ENCODE measurements at places on chromosomes 5 and 9. TPM values are rescaled to one million over a fixed set of nuclear protein-coding genes. Genes with fewer than 3 reads are reported as not detected.

DNA sequence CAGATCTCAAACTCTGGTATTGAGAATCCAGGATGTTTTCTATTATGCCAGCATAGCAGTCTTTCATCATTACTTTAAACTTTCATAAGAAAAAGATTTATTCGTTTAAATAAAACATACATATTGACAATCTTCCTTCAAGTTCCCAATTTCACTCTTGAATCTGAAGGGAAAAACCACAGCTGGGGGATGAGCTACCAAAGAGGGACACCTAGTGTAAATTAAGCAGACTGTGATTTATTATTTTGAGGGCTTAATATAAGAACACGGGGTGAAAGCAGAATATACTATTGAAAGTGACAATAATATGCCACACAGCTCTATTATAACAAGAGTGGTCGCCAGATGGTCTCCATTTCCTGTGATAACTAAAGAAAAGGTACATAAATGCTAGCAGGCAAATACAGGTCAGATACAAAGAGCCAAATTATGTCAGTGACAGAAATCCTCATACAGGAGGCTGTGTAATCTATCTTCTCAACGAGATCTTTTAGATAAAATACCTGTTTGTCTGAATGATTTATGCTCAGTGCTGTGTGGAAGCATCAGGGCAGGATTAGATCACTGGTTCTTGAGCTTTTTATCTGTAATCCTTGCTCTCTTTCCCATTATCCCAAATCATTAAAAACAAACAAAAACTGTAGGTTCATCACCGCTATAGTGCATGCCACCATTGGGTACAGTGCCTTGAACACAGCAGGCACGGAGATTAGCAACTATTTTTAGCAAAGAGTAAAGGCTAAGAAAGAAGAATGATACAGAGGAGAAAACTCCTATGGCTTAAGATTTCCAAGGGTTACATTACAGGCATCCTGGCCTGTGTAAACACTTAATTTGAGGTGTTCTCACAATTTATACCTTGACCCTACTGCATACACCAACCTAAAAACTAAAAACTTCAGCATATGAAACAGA lies 116.6 kb downstream of the DROSHA start:
- peaks cover 28% of the 10 kb centered on the region for H3K36me3 ChIP-seq
- no peak overlapping the region for H3K4me3 ChIP-seq
- DNase-seq: no peak
- H3K27ac ChIP-seq: no peak overlapping the region
- H3K27me3 ChIP-seq: no peaks in the 10 kb centered on the region

- H3K36me3 ChIP-seq: peaks cover 18% of the 10 kb centered on the region
- H3K4me3 ChIP-seq: no peak overlapping the region
- no peaks in the 10 kb centered on the region for H3K27me3 ChIP-seq
- peak overlapping the region; percentile 61 for H3K27ac ChIP-seq
Observed at GRCh38 chr5:135392256-135392655, 6.8 kb downstream of the MACROH2A1 start.

- H3K27me3 ChIP-seq: no peaks in the 10 kb centered on the region
- no peaks in the 10 kb centered on the region for H3K4me1 ChIP-seq
- H3K36me3 ChIP-seq: no peaks in the 10 kb centered on the region
- H3K27ac ChIP-seq: no peak overlapping the region
- DNase-seq: no peak
- H3K4me3 ChIP-seq: no peak overlapping the region
Observed at GRCh38 chr5:107384256-107384655, 286.5 kb downstream of the EFNA5 start.

- H3K27ac ChIP-seq: no peak overlapping the region
- no peak for DNase-seq
- no peaks in the 10 kb centered on the region for H3K27me3 ChIP-seq
Observed at GRCh38 chr5:79209505-79209904, 26.4 kb upstream of the JMY start.

- peaks cover 53% of the 10 kb centered on the region for H3K36me3 ChIP-seq
- H3K27ac ChIP-seq: no peak overlapping the region
- H3K4me3 ChIP-seq: no peak overlapping the region
- no peaks in the 10 kb centered on the region for H3K4me1 ChIP-seq
- no peaks in the 10 kb centered on the region for H3K27me3 ChIP-seq
- no peak for DNase-seq
Observed at GRCh38 chr9:137832191-137832700, 45.3 kb upstream of the CACNA1B start.

DNA sequence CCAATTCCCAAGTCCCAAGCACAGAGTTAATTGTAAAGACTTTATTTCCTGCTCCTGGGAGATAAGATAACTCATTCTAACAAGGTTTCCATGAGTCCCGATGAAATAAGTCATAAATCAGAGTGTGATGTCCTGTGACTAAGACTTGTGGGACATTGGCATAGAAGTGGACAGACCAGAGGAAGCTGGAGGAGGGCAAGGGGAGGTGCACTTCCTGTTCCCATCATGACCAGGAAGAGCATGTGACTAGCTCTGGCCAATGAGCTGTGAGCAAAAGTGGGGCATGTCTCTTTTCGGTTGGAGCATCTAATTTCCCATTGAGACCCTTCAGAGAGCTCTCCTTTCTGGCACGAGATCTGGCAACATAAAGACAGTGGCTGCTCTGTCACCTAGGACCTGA lies 100.4 kb downstream of the ZNF354C start:
- H3K27ac ChIP-seq: no peak overlapping the region
- H3K36me3 ChIP-seq: no peaks in the 10 kb centered on the region
- H3K4me3 ChIP-seq: no peak overlapping the region
- DNase-seq: no peak
- H3K27me3 ChIP-seq: no peaks in the 10 kb centered on the region
- H3K4me1 ChIP-seq: no peaks in the 10 kb centered on the region

DNA sequence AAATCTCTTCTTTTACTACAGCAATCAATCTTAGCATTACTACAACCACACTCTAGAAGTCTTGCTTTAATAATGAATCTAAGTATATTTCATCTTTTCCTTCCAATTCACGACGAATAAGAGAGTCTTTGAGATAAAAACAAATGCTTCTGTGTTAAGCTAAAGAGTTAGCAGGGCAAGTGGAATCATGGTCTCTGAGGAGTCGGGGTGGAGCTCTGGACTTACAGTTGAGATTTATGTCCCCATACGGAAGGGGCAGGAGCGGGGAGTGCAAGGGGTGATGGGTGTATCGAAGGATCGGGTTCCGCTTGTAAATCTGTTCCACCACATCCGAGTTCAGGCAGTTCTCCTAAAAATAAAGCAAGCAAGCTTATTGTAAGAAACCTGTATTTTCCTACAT lies 59.0 kb upstream of the RETREG1 start:
- no peaks in the 10 kb centered on the region for H3K36me3 ChIP-seq
- no peak overlapping the region for H3K4me3 ChIP-seq
- no peaks in the 10 kb centered on the region for H3K4me1 ChIP-seq
- H3K27ac ChIP-seq: no peak overlapping the region
- H3K27me3 ChIP-seq: no peaks in the 10 kb centered on the region

DNA sequence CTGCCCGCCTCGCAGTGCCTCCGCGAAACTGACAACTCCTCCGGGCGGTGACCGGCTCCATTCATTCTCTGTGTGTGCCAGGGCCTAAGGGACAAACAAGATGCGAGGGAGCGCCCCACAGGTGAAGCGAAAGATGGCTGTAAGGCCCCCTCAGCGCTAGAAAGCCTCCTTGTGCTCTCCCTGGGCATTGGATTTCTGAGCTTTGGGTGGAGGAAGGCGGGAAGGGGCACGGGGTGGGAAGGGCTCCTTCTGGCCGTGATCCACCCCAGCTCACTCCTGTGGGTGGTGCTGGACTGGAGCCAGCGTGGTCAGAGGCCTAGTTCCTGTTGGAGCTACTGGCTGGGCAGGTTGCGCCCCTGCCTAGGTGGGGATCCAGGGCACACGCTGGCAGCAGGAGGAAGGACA lies 943 bp downstream of the GALNT12 start:
- H3K4me1 ChIP-seq: no peaks in the 10 kb centered on the region
- DNase-seq: no peak
- no peaks in the 10 kb centered on the region for H3K36me3 ChIP-seq
- no peak overlapping the region for H3K4me3 ChIP-seq

DNA sequence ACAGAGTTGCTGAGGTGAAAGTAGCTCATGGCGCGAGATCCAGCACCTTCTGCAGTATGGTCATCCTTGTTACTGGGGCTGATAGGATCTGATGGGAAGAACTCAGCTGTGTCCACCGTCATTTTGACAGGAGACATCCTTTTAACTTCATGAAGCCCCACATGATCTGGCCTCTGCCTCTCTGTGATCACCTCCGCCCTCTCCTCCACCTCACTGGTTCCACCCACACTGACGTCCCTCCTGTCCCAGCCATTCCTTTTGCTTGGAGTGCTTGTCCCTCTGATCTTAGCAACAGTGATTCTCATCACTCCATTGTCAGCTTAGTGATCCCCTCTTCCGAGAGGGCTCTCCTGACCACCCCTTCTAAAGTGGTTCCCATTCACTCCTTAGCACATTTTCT lies 25.8 kb downstream of the NEUROG1 start:
- no peak overlapping the region for H3K27ac ChIP-seq
- H3K4me1 ChIP-seq: peaks cover 4% of the 10 kb centered on the region
- H3K4me3 ChIP-seq: no peak overlapping the region
- DNase-seq: no peak

DNA sequence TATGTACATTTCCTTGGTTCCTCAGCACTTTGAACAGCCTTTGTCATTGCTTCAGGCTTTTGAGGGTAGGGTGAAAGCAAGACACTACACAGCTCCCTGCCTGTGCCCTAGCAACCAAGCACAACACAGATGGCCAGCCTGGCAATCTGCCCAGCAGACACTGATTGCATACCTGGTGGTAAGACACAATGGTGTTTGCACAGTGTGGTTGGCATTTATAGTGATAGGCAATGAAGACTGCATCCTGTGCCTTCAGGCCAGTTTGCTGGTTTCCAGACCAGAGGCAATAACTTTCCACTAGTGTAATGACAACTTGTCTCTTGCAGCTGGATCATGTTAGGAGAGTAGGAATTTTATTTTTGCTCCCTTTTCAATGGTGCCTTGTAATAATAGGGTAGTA lies 144.5 kb upstream of the TNC start:
- no peak overlapping the region for H3K4me3 ChIP-seq
- no peak overlapping the region for H3K27ac ChIP-seq
- H3K27me3 ChIP-seq: no peaks in the 10 kb centered on the region
- H3K4me1 ChIP-seq: no peaks in the 10 kb centered on the region

- H3K27ac ChIP-seq: no peak overlapping the region
- H3K4me3 ChIP-seq: no peak overlapping the region
- H3K36me3 ChIP-seq: no peaks in the 10 kb centered on the region
- no peak for DNase-seq
- no peaks in the 10 kb centered on the region for H3K27me3 ChIP-seq
Observed at GRCh38 chr9:135602789-135603481, 36.4 kb downstream of the GLT6D1 start.

DNA sequence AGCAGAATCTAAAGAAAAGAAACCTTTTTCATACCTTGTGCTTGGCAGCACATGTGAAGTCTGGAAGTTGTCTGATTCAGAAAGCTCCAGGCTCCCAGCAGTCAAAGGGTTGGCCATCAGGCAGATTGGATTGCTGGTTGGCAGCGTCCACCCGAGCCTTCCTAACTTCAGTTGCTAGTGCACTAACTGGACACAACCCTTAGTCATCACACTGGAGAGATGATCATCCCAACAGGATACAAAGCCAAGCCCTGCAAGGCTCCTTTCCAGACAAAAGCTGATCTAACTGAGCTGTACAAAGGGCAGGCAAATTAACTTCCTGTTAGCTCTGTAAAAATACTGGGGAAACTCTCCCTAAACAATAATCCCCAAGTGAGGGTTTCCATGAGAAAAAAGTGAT lies 185.6 kb downstream of the SNX18 start:
- DNase-seq: peak; percentile 77
- H3K27me3 ChIP-seq: no peaks in the 10 kb centered on the region
- H3K27ac ChIP-seq: no peak overlapping the region
- no peak overlapping the region for H3K4me3 ChIP-seq
- no peaks in the 10 kb centered on the region for H3K4me1 ChIP-seq

DNA sequence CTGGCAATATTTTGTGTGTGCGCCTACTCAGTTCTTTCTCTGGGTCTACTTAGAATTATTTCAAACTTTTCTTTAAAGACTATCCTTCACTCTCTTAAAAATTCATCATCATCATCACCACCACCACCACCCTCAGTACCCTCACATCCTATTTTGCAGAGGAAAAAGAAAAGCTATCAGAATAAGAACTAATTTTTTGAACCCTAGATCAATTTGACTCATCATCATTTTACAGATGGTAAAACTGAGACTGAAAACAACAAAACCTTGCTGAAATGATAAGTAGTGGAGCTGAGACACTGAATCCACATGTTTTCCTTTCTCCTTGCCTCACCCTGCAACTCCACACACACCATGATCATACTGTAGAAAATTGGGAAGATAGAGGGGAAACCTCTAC lies 119.3 kb downstream of the SSBP2 start:
- H3K27ac ChIP-seq: no peak overlapping the region
- no peak for DNase-seq
- no peaks in the 10 kb centered on the region for H3K27me3 ChIP-seq
- no peaks in the 10 kb centered on the region for H3K4me1 ChIP-seq
- H3K4me3 ChIP-seq: no peak overlapping the region
- H3K36me3 ChIP-seq: no peaks in the 10 kb centered on the region

DNA sequence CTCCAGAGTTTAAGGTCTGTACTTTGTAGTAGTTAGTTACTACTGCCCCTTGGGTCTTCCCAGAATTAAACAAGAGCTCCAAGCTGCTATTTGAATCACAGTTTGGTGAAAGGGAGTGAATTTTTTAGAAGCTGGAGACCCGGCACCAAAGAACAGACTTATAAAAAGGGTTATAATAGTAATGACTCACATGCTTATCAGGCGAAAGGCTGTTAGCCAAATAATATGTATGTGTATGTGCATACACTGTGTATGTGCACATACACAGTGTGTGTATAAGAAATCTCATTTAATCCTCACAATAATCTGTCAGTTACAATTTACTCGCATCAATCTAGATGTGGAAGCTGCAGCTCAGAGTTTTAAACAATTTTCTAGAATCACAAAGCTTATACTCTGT lies 59.5 kb upstream of the ITGA1 start:
- H3K27ac ChIP-seq: no peak overlapping the region
- no peaks in the 10 kb centered on the region for H3K36me3 ChIP-seq
- no peak overlapping the region for H3K4me3 ChIP-seq
- no peaks in the 10 kb centered on the region for H3K4me1 ChIP-seq

- H3K27me3 ChIP-seq: no peaks in the 10 kb centered on the region
- no peak overlapping the region for H3K27ac ChIP-seq
- no peak for DNase-seq
- no peaks in the 10 kb centered on the region for H3K4me1 ChIP-seq
- no peaks in the 10 kb centered on the region for H3K36me3 ChIP-seq
Observed at GRCh38 chr5:140611020-140611521, 21.9 kb downstream of the CD14 start.

GRCh38 chr5:79512049-79512448 lies 1.9 kb downstream of the HOMER1 start:
- no peaks in the 10 kb centered on the region for H3K36me3 ChIP-seq
- peak overlapping the region; percentile 99 for H3K27ac ChIP-seq
- peaks cover 25% of the 10 kb centered on the region for H3K4me1 ChIP-seq
- DNase-seq: no peak

Gene IFNA13
- not detected for total RNA-seq

Gene ACOT12
- total RNA-seq: not detected

Gene SPEF2
- total RNA-seq: 2.0 TPM

Gene PCAT7
- not detected for total RNA-seq

Gene GDA
- total RNA-seq: not detected

Gene TNFSF8
- total RNA-seq: 0.22 TPM

Gene ALDOB
- total RNA-seq: 0.24 TPM

Gene RPL37
- total RNA-seq: 95.3 TPM

Gene SPINK13
- total RNA-seq: not detected

Gene TIMD4
- 0.71 TPM for total RNA-seq

Gene FGFR4
- 1.5 TPM for total RNA-seq

Gene ABO
- total RNA-seq: 2.5 TPM

Gene HMGCR
- total RNA-seq: 7.4 TPM

Measured in right atrium auricular region (tissue), 2 donors.